ENCODE measurements at places on chromosomes 13 and 19.
A peak's percentile ranks its signal among the peaks of the same experiment; 100 is the strongest.

GRCh38 chr13:87536499-87536898 lies 134.7 kb upstream of the SLITRK5 start:
- DNase-seq = no peak

- peak; percentile 57 for DNase-seq
Observed at GRCh38 chr19:55467236-55468053, 2.9 kb upstream of the C19orf85 start.

DNA sequence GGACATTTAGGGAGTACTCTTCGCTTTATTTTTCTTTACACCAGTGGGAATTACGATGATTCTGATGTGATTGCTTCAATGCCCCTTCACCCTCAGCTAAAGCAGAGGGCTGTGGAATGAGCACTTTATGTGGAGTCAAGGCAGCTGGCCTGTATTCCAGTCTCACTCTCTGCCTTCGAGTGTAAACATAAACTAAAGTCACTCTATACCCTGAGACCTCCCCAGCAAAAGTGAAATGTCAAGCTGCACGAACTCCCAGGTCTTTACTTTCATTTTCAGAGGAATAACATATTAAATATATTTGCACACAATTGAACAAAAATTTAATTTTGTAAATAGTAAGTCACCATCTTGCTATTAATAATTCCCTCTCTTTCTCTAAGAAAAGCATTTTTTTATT lies 557.1 kb downstream of the DACH1 start:
- no peak for DNase-seq

DNA sequence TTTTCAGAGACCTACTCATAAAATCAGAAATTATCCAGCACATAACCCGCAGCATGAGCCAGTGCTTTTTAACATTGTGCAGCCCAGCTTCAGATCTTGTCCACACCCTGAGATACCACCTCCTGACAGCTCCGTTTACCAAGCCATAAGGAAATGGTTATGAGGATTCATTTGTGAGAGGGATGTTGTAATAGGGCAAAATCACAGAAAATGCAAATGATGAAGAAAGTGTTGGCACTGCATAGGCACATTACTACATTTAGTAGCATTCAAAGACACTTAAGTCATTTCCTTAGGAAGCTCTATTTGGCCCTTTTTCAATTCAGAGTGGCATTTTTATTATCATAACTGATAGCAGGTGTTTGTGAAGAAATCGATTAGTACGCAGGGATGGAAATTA lies 277.5 kb downstream of the DNAJC15 start:
- no peak for DNase-seq

- DNase-seq = no peak
Observed at GRCh38 chr13:86087244-86087643, 288.0 kb upstream of the SLITRK6 start.

- no peak for DNase-seq
Observed at GRCh38 chr13:94313926-94314325, 165.6 kb downstream of the DCT start.

- no peak for DNase-seq
Observed at GRCh38 chr13:51243832-51244231, 21.6 kb downstream of the FAM124A start.

GRCh38 chr13:54198911-54199310 lies 1170.3 kb downstream of the OLFM4 start:
- DNase-seq = no peak

DNA sequence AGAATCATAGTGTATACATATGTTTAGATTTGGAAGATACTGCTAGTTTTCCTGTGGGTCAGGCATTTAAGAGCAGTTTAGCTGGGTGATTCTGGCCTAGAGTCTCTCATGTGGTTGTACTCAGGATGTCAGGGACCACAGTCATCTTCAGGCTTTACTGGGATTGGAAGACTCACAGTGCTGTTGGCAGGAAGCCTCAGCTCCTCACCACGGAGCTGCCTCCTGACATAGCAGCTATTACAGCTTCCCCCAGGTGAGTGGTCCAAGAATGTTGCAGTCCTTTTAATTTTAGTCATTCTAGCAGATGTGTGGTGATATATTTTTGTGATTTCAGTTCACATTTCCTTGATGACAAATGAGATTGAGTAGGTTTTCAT lies 16.9 kb upstream of the GPR18 start:
- no peak for DNase-seq

DNA sequence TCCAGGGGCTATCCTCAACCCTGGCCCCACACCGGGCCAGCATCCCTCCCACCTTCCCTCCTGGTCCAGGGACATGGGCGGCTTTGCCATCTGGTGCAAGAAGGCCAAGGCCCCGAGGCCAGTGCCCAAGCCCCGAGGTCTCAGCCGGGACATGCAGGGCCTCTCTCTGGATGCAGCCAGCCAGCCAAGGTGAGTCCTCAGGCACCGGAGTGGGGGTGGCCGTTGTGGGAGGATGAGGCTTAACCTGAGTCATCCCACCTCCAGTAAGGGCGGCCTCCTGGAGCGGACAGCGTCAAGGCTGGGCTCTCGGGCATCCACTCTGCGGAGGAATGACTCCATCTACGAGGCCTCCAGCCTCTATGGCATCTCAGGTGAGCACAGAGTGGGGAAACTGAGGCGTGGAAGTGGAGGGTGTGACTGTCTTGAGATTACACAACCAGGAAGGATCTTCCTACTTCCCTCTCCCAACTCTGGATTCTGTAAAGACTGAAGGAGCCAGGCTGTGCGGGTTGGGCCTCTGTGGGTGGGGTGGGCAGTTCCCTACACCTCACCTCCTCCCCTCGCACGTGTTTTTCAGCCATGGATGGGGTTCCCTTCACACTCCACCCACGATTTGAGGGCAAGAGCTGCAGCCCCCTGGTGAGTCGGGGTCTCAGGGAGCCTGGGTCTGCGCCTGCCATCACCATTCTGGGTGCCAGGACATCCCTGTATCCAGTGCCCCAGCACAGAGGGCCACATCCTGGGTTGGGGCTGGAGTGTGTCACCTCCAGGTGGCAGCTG lies 3.8 kb downstream of the MVB12A start:
- DNase-seq = no peak
